ELR (cell line): ENCODE measurements at places on chromosomes 7 and 10.
A peak's percentile ranks its signal among the peaks of the same experiment; 100 is the strongest.

DNA sequence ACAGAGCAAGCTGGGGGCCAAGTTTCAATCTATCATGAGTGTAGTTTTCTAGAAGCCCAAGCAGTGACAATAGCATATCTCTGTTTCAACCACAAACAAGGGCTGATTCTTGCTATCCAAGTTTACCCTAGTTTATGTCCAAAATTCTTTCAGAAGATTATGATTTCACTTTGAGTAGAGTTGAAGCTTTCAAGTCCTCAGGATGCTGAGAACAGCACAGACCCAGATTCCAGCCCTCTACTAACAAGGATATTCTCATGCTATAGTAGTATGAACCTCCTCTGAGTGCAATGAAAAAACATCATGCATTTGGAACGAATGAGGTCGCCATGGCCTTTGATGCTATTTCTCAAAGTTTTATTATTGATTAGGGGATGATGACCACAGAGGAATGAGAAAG lies 344.1 kb upstream of the NPVF start:
- no peak for DNase-seq

DNA sequence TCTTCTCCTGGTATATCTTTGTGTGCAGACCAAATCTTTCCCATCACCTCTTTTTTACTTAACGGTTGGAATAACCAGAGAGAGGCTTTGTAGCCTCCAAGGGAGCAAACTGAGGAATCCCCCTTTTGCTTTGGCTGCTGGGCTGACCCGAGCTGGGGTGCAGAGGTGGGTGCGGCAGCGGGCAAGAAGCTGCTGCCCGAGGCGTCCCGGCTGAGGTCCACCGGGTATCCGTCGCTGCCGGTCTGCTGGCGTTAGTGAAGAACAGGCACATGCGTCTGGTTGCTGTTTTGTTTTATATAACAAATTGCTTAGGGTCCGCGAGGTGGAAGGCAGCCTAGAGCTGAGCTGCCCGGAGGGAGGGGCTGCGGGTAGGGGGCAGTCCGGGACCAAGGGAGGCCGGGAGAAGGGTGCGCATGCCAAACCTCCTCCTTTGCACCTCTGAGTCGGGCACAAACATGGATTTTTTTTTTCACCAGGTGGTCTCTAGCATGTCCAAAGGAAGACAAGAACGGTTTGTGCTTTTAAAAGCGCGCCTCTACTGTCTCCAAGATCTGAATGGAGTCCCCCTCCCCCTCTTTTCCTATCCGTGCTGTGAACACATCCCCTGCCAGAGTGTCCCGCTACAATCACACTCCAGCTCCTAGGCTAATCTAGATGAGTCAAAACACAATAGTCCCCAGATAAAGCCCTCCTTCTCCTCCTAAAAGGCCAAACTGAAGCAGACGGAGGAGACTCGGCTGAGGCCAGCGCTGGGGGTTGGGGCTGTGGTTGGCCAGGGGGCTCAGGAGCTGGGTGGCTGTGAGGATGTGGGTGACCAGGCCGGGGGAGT lies 6.8 kb upstream of the GATA3 start:
- no peak for DNase-seq

DNA sequence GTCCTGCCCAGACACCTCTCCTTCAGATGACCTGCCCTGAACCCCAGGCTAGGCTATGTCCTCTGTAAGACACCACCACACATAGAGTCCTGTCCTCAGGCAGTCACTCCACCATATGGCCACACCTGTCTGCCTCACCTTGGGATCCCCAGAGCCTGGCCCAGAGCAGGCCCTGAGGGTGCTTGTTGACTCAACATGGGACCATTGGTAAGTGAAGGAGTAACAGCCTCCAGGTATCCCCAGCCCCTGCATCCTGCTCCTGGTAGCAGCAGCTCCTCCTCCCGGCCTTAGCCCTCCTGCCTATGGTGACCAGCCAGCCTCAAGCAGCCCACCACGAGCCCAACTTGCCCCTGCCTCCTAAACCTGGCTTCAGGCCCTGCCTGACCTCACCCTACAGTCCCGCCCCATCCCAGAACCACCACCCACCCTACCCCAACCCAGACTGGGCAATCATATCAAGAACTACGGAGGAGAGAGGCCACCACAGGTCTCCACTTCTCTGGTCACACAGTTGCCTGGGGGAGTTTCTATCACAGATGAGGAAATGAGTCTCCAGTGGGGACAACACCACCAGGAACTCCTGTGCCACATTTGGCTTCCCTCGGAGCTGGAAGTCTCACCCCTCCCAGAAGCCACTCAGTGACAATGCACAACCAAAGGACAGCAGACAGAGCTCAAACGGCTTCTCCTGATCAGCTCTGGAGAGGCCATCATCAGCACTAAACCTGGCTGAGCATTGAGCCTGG lies 136.6 kb downstream of the GRID1 start:
- no peak for DNase-seq

- no peak for DNase-seq
Measured at GRCh38 chr7:129311429-129311828, 86.6 kb downstream of the AHCYL2 start.

DNA sequence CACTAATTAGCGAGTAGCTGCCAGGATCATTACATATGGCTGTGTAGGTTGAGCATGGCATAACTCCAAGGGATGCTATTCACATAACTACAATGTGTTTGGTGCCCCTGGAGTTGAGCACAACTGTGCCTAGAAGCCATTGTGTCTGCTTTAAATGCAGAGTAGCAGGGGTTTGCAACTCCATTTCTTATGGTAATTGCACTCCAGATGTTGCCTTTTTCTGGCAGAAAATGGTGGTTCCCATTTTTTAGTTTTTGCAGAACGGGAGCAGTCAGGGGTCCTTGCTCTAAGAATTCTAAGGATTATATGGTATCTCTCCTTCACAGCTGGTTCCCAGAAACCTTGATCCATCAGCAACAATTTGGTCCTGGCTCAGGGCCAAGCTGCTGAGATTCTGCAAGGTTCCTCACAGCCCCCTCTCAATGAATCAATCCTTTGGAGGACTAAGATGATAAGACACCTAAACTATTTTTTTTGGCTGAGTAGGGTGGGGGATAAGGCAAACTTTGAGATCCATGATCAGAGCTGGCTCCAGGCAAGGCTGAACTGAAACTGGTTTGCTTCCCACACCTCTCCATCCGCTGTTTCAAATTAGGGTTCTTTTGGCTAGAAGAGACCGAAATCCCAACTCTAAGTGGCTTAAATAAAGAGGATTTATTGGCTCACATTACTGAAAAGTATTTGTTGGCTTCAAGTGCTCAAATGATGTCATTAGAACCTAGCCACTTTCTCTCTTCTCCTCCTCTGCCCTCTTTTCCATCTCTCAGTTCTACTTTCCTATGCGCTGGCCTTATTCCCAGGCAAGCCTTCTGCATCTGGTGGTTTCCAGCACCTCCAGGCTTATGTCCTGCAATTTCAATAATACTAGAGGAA lies 97.5 kb upstream of the CCDC6 start:
- DNase-seq: no peak

DNA sequence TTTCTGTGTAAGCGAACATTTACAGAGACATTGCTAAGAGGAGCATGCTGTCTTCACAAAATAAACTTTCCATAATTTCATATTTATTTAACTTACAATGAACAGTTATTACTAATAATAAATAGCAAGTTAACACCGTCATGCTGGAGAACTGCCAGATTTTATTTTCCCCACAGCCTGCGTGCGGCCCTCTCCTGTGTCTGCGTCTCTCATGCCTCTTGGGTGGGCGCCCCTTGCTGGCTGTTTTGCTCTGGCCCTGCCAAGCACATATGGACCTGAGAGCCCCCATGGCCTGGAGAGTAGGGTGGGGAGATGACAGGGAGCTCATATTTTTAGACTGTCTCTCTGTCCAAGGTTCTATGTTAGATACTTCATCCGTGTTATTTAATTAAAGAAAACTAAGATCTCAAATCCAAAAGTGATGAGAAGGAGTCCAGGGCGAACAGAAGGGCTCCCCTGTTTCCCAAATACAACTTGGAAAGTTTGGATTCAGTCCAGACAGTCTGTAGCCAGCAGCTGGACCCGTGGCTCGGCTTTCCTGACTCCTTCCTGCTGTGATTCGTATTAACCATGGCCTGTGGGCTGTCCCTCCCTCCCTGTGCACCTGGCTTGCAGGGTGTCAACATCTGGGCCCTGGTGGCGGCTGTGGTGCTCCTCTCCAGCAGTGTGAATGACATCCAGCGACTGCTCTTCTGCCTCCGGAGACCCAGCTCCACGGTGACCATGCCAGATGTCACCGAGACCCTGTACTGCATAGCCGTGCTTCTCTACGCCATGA lies 20.5 kb downstream of the FBH1 start:
- DNase-seq: no peak

DNA sequence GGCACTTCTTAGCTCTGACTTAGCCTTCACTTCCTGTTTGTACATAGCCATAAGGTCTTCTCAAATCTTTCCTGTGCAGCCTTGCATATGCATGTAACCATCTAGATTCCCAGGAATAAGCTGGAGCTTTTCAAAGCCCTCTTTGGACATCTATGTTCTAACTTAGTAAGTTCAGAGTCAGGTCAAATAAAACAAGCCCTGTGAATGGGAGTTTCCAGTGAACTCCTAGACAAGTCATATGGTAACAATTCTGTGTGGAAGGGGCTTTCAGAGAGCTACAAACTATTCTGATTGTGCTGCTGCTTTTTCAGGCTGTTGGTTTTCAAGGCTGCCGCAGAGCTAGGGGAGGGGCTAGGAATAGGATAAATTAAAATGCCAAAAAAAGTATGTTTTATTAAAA lies 208.4 kb upstream of the AKR1E2 start:
- DNase-seq: no peak

DNA sequence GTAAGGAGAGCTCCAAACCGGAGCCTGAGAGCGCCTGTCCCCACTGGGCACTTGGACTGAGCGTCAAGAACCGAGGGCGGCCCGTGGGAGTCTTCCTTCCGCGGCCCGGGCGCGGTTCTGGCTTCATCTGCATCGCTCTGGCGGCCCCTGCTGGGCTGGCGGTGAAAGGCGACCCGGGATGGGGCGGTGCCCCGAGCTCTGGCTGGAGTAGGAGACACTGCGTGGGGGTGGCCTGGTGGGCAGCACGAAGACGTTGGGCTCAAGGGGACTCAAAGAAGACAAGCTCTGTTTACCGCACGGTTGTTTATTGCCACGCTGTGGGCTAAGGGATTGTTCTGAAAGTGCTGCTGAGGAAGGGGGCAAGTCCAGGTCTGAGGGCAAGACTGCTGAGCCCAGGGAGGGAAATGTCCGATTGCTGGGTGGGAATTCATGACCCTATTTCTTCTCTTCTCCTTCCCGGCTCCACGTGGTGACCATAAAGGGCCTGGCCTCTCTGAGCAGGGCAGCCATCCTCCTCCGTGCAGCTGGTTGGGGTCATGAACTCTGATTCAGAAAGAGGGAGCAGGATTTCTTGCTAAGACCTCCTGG lies 29.8 kb downstream of the PLAU start:
- DNase-seq: peak; percentile 81

DNA sequence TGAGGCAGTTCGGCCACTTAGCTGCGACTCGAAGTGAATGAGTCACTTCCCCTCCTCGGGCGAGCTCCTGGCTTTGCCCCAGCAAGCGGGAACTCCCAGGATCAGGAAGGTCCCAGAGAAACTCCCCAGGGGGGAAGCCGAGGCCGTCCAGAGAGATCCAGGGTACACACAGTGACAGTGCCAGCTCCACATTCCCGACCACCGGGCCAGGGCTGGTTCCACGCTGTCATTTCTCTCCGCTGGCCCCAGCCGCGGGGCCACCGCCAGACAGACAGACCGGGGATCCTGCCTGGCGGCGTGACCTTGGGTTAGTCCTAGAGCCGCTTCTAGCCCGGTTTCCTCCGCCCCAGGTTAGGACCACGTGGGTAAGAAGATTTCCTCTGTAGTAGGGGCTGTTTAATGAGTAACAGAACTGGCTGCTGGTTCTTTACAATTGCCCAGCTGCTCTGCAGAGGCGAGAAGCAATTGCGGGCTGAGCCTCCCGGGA lies 463 bp upstream of the UPP1 start:
- peak; percentile 94 for DNase-seq

DNA sequence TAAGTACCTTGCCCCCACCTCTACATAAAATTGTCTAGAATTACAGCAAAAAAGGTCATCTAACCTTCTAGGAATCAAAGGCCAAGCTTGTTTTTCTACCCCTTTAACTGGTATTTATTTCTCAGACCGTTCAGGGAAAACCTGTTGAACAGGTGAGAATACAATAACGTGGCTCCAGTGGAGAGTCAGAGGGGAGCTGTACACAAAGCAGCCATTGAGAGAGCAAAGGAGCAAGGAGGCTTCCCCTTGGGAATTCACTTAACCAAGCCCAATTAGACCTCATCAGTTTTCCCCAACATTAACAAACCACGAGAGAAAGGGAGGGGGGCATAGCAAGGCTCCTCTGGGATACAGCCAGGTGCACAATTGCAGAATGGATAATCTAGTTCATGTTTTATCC lies 101.9 kb downstream of the ELMO1 start:
- no peak for DNase-seq

DNA sequence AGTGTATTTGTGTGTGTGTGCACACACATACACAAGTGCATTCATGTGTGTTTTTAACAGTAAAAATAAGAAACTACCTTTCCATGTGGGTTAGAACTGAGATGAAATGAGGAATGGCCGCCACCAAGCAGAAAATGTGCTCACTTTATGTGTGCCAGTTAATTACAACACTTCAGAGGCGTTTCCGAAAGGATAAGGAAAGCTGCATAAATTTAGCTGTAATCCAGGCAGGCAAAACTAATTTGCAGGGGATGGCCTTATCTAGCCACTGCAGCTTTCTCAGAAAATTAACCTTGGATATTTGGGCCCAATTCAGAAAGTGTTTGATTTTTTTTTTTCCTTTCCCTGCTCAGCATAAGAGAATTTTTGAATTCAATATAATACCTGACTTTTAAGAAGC lies 328.8 kb upstream of the PHF14 start:
- DNase-seq: no peak

GRCh38 chr10:100872034-100872791 lies 40.5 kb upstream of the SLF2 start:
- DNase-seq: peak; percentile 70
